ENCODE measurements at places on chromosomes 5 and 9. TPM values are rescaled to one million over a fixed set of nuclear protein-coding genes. Genes with fewer than 3 reads are reported as not detected.

DNA sequence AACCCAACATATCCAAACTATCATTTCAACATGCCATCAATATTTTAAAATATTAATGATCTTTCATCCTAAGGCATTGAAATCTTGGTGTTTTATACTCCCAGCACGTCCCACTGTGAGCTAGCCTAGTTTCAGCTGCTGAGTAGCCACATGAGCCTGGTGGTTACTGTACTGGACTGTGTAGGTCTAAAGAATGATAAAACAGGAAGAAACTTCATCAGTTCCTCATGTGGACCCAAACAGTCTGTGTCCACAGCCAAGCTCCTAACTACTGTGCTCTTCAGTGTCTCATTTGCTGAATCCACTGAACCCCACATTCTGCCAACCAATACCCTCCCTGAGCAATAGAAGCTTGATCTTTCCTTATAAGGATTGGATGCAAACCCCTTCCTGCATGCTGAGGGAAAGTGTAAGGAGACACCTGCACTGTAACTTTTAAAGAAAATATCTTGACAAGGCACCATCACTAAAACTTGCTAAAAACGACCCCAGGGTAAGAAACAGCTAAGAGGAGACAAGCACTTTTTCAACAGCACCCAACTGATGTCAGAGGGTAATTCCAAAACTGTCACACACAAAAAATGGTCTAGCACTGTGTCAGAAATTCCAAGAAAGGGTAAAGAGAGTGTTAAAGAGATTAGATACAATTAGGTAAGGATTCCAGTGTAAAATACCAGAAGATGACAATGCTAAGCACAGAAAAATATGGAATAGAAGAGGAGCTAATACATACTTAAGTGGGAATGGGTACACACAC lies 126.9 kb downstream of the SPOCK1 start:
- H3K36me3 ChIP-seq: no peaks in the 10 kb centered on the region
- H3K4me3 ChIP-seq: no peak overlapping the region
- H3K27ac ChIP-seq: no peak overlapping the region
- no peaks in the 10 kb centered on the region for H3K27me3 ChIP-seq
- no peaks in the 10 kb centered on the region for H3K4me1 ChIP-seq

GRCh38 chr5:97085459-97086181 lies 56.8 kb downstream of the LIX1 start:
- no peaks in the 10 kb centered on the region for H3K4me1 ChIP-seq
- no peak overlapping the region for H3K4me3 ChIP-seq
- H3K27ac ChIP-seq: no peak overlapping the region
- no peaks in the 10 kb centered on the region for H3K36me3 ChIP-seq

GRCh38 chr5:65663804-65664521 lies 39.1 kb downstream of the SHLD3 start:
- H3K27ac ChIP-seq: no peak overlapping the region
- H3K27me3 ChIP-seq: no peaks in the 10 kb centered on the region

DNA sequence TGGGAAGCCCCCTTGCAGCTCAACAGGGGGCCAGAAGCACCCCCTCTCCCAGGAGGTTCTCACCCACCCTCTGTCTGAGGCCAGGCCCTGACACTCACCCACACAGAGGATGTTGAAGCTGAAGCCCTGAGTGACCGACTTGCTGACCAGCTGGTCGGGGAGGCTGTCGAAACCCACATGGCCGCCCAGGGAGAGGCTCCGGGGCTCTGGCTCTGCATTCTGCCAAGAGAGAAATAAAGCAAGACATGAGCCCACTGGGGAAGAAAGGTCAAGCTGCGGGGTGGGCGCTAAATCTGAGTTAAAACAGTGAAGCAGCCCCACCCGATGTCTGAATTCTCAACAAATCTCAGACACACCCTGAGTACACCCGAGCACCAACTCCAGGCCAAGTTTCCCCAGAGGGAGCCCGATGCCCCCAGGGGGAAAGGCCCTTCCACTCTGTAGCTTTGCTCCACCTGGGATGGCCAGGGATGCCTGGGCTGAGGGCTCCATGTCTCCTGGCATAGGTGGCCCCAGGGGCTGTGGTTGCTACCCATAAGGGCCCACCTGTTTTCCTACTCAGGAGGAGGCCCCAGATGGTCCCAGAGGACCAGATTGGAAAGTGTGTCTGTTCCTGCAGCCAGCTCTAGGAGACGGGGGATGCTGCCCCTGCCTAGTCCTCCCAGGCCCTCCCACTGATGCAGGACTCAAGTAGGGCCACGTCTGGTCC lies 11.6 kb downstream of the SEPTIN8 start:
- no peaks in the 10 kb centered on the region for H3K4me1 ChIP-seq
- no peak for DNase-seq
- no peaks in the 10 kb centered on the region for H3K36me3 ChIP-seq

DNA sequence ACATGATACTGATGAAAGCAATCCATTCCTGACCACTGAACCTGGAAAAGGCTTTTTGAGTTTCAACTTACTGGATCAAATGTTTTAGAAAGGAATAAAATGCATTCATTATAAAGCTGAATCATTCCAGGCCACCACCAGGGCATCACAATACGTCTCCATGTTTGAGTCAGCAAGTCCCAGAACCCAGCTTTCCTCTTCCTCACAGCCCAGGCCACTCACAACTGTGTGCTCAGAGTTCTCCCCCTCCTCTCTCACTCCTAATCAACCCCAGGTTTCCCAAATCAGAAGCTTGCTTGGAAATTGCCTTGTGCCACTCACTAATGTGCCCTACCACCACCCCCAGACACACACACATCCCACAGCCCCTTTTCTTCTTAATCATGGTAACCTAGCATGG lies 91.7 kb downstream of the GNA14 start:
- H3K36me3 ChIP-seq: no peaks in the 10 kb centered on the region
- H3K4me3 ChIP-seq: no peak overlapping the region
- peak overlapping the region; percentile 28 for H3K27ac ChIP-seq
- H3K27me3 ChIP-seq: no peaks in the 10 kb centered on the region
- no peak for DNase-seq

Gene ARID3C
- not detected for total RNA-seq

Gene MLANA
- total RNA-seq: not detected

Gene DMGDH
- total RNA-seq: not detected

Data from uterus (tissue), 4 donors.